IMR-90 (cell line): ENCODE measurements at places on chromosomes 3 and 15. TPM values are rescaled to one million over a fixed set of nuclear protein-coding genes. Genes with fewer than 3 reads are reported as not detected.

Gene HGD
- not detected in 2 replicates for total RNA-seq

Gene PRTG
- 1.4 and 1.7 TPM in 2 replicates for total RNA-seq

Gene STRA6
- not detected in 2 replicates for total RNA-seq

Gene RHOV
- total RNA-seq = not detected in 2 replicates

Gene ABTB1
- total RNA-seq = 3.2 and 3.3 TPM in 2 replicates

Gene UBAP1L
- total RNA-seq = 0.28 and 0.36 TPM in 2 replicates

Gene ADAMTS7
- 0.83 and 1.4 TPM in 2 replicates for total RNA-seq

Gene ISLR2
- not detected in 2 replicates for total RNA-seq

Gene RNF7
- 111 and 149 TPM in 2 replicates for total RNA-seq

Gene RTP3
- total RNA-seq = 0.18 TPM in 1 of 2 replicates, not detected in the other

Gene PTH1R
- total RNA-seq = under 0.01 and 0.18 TPM in 2 replicates

Gene ZNF639
- total RNA-seq = 50.5 and 57.8 TPM in 2 replicates

Gene ABI3BP
- total RNA-seq = 3.0 and 4.2 TPM in 2 replicates

Gene CHD2
- total RNA-seq = 64.7 and 71.4 TPM in 2 replicates

Gene COL7A1
- 3.1 and 4.1 TPM in 2 replicates for total RNA-seq

Gene PLSCR2
- not detected in 2 replicates for total RNA-seq

Gene NR2E3
- total RNA-seq = under 0.01 and 0.56 TPM in 2 replicates

Gene ASB14
- total RNA-seq = not detected in 2 replicates
